Right atrium auricular region (tissue), 2 donors: ENCODE measurements at places on chromosomes 3 and 15. TPM values are rescaled to one million over a fixed set of nuclear protein-coding genes. Genes with fewer than 3 reads are reported as not detected.

The GOLGA8R gene
- 2.3 TPM for total RNA-seq

The CD80 gene
- total RNA-seq, result 0.20 TPM

The MAP6D1 gene
- 9.6 TPM for total RNA-seq

The C3orf62 gene
- total RNA-seq, result 1.0 TPM

The MEIS2 gene
- 29.8 TPM for total RNA-seq

DNA sequence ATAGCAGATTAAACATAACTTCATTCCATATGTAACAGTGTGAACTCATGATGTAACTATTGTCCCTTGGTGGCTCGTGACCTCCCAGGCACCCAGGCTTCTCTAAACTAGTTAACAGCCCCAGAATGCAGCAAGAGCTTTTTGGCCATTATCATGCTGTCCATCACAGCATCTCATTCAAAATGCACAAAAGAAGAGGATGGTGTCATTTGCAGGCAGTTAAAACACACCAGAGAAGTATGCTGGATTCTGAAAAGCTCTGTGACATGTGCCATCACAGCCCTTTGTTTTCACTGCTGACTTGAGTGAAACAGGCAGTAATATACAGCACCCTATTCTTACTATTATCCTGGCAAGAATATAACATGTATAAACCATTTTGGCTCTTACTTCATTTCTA lies 117.6 kb upstream of the CHMP2B start:
- no peaks in the 10 kb centered on the region for H3K4me1 ChIP-seq
- DNase-seq, result no peak
- H3K4me3 ChIP-seq, result no peak overlapping the region
- H3K36me3 ChIP-seq, result no peaks in the 10 kb centered on the region

GRCh38 chr15:65778269-65778668 lies 13.8 kb downstream of the DENND4A start:
- no peak overlapping the region for H3K4me3 ChIP-seq
- no peak overlapping the region for H3K27ac ChIP-seq
- DNase-seq, result no peak
- no peaks in the 10 kb centered on the region for H3K27me3 ChIP-seq
- H3K4me1 ChIP-seq, result no peaks in the 10 kb centered on the region
- H3K36me3 ChIP-seq, result no peaks in the 10 kb centered on the region

- no peak for DNase-seq
- H3K27ac ChIP-seq, result no peak overlapping the region
- no peaks in the 10 kb centered on the region for H3K27me3 ChIP-seq
- no peaks in the 10 kb centered on the region for H3K4me1 ChIP-seq
Measured at GRCh38 chr3:50890688-50891344, 216.1 kb downstream of the DOCK3 start.

DNA sequence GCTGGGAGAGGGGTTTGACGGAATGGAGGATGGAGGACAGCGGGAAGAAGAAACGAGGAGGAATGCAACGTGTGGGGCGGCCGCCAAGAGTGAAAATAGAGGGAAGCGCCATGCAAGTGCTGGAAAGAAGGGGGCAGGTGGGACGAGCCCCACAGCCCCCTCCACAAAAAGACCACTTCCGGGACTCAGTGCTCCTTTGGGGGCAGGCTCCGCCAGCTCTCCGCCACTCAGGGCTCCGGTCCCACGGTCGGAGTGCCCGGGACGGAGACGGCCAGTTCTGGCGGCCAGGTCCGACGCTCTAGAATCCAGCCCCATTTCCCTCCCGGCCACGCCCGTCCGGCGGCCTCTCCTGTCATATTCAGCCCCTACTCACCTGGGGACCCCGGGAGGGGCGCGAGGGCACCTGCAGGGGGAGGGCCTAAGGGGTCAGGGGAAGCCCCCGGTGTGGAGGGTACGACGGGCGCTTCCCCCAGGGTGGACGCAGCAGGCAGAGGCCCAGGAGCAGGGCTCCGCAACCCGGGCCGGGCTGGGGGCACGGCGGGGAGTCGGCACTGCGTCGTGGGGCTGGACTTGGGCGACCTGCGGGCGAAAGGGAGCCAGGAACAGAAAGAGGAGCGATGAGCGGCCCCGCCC lies 25.5 kb upstream of the CSPG4 start:
- H3K4me3 ChIP-seq, result peak overlapping the region; percentile 91
- no peak for DNase-seq

DNA sequence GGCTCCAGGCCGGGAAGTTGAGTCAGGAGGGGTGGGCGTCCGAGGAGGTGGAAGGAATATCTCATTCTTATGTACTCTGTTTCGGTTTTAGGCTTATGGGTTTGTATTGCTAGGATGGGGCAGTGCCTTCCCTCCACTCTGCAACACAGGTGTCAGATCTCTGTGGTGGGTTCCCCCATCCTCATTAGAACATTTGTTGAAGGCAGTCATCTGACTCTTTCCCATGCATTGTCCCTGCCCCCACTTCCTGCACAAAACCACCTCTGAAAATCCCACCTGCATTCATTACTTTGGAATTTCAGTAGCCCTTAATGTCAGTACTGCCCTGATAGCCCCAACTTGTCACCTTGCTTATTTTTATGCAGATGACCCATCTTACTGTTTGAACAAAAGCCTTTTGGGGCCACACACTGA lies 29.5 kb downstream of the GYG1 start:
- H3K27ac ChIP-seq, result no peak overlapping the region
- peaks cover 37% of the 10 kb centered on the region for H3K36me3 ChIP-seq
- no peak for DNase-seq
- no peaks in the 10 kb centered on the region for H3K27me3 ChIP-seq
- H3K4me1 ChIP-seq, result peaks cover 46% of the 10 kb centered on the region

- no peaks in the 10 kb centered on the region for H3K4me1 ChIP-seq
- no peak overlapping the region for H3K4me3 ChIP-seq
- no peak overlapping the region for H3K27ac ChIP-seq
- H3K36me3 ChIP-seq, result no peaks in the 10 kb centered on the region
- H3K27me3 ChIP-seq, result no peaks in the 10 kb centered on the region
Measured at GRCh38 chr3:195847055-195847950, 35.6 kb upstream of the MUC4 start.

DNA sequence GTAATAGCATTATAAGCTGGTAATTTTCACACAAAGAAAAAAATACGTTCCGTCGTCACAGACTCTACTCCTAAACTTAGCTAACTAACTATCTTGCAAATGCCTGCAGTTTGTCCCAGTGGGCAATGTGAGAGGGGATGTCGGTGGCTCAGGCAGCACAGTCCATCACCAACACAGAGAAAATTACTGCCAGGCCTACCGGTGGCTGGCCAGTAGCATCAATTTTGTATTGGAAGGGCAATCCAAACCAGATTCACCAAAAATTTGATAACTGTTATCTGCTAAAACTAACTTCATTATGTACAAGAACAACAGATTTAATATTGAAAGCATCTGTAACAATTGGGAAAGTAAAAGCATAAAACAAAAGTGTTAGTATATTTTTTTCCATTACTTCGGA lies 37.4 kb upstream of the RASA2 start:
- peaks cover 30% of the 10 kb centered on the region for H3K36me3 ChIP-seq
- no peak overlapping the region for H3K4me3 ChIP-seq
- no peak for DNase-seq
- H3K4me1 ChIP-seq, result no peaks in the 10 kb centered on the region
- H3K27ac ChIP-seq, result no peak overlapping the region
- no peaks in the 10 kb centered on the region for H3K27me3 ChIP-seq

DNA sequence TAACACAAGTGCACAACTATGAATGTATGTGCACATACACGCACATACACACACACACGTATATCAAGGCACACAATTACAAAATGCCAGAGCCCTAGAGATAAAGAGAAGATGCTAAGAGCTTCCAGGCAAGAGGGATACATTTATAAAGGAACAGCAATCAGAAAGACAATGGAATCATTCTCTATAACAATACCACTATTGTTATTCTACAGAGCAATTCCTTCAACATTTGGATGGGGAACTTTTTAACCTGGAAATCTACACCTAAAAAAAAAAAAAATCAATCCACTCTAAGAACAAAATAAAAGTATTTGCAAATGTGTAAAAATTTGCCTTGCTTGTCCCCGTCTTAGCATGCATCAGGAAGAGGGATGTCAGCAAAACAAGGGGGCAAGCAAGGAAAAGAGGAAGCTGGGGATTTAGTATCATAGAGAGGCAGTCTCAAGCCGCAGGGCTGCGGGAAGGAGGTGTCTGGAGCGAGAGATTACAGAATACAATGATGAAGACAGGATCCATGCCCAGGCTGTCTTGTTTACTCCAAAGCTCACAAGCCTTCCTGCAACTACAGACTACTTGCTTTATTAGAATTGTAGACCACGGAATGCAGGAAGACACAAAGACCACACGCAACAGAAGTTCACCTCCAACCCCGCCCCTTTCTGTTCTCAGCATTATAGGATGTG lies 220.2 kb downstream of the NTRK3 start:
- H3K27ac ChIP-seq, result no peak overlapping the region
- H3K4me3 ChIP-seq, result no peak overlapping the region
- H3K4me1 ChIP-seq, result no peaks in the 10 kb centered on the region
- no peaks in the 10 kb centered on the region for H3K36me3 ChIP-seq

DNA sequence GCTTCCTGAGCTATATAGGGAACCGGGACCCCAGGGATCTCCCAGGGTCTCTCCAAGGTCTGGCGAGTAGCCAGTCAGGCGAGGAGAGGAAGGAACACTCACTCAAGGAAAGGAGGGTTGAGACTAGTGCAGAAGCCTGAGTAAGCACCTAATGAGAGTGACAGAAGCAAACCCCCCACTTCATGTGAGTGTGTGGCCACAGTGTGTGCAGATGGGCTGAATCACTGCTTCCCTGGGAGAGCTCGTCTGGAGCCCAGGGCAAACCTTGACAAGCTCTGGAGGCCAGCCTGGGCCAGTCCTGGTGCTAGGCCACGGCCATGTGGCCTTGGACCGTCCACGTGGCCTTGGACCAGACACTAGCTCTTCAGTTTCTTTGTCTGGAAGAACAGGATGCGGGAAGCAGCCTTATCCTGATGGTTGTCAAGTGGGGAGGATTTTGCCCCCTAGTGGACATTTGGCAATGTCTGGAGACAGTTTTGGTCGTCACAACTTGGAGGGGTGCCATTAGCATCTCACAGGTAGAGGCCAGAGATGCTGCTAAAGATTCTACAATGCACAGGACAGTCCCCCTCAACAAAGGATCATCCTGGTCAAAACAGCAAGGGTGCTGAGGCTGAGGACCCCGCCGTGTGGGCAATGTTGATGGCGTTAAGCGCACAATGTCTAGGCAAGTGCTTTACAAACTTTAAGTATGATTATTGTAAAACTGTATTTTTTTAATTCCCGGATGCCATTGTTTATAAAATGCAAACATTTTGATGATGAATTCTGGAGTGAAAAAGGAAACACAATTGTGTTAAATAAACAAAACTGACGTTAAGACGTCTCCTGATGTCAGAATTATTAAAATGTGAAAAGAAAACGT lies 34.8 kb upstream of the CTSH start:
- H3K4me3 ChIP-seq, result no peak overlapping the region
- no peaks in the 10 kb centered on the region for H3K27me3 ChIP-seq
- no peak overlapping the region for H3K27ac ChIP-seq
- H3K36me3 ChIP-seq, result no peaks in the 10 kb centered on the region
- H3K4me1 ChIP-seq, result no peaks in the 10 kb centered on the region

DNA sequence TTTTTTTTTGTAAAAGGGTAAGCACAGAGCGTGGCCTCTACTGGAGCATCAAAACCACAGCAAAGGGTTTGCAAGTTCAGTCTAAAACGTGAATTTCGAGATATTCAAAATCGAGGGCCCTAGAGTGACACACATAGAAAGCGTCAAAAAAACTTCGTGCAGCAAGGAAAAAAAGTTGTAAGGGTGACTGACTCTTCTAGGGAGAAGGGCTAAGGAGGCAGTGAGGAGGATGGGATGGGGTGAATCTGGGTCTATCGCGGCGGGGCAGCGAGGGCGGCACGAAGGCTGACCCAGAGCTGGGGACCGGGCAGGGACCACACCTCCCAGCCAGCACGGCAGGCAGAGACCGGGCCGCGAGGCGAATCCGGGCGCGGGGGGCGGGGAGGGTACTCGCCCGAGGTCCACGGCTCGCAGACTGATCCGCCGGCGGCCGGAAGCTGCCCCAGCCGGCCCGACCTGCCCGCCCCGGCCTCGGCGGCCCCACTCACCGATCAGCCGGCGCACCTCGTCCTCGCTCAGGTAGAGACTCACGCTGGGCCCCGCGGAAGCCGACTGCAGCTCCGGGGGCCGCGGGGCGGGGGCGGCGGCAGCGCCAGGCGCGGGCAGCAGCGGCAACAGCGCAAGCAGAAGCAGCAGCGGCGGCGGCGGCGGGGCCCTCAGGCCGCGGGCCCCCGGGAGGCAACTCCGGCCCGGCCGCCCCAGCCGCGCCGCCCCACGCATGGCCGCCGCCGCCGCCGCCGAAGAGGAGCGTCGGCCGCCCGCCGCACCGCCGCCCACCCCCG lies 533 bp downstream of the RYK start:
- H3K4me1 ChIP-seq, result no peaks in the 10 kb centered on the region
- H3K27me3 ChIP-seq, result no peaks in the 10 kb centered on the region
- H3K36me3 ChIP-seq, result no peaks in the 10 kb centered on the region
- H3K27ac ChIP-seq, result peak overlapping the region; percentile 88

DNA sequence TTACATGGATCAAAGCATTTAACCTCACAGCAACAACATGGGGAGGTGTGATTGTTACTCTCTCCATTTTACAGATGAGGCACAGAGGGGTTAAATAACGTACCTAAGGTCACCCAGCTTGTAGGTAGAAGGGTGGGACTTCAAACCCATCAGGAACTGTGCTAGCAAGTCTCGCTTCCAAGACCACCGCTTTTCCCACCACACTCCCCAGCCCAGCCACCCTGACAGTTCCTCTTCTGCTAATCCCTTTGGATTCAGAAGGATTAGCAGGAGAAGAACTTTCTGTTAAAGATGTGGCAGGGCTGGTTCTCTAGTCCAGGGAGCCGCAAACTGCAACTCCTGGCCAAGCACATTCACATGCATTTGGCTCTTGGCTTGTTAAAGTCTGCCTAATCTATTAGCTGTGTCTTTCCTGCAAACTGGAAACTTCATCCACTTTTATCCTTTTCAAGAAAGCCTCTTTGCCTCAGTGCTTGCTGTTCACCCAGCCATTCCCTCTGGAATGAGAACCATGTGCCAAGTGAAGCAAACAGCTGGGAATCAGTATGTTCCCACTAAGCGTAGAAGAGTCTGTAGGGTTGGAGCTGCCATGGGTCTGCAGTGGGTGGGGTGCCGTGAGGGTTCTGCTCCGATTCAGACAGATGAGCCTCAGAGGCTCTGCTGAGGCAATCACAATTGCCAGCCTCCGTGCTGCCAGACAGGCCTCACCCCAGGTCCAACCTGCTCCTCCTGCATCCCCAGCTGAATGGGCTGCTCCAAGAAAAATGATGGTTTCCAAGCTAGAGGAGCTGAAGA lies 44.6 kb downstream of the POMGNT2 start:
- no peaks in the 10 kb centered on the region for H3K4me1 ChIP-seq
- H3K4me3 ChIP-seq, result no peak overlapping the region
- H3K36me3 ChIP-seq, result no peaks in the 10 kb centered on the region
- no peaks in the 10 kb centered on the region for H3K27me3 ChIP-seq
- no peak overlapping the region for H3K27ac ChIP-seq
- DNase-seq, result peak; percentile 47

DNA sequence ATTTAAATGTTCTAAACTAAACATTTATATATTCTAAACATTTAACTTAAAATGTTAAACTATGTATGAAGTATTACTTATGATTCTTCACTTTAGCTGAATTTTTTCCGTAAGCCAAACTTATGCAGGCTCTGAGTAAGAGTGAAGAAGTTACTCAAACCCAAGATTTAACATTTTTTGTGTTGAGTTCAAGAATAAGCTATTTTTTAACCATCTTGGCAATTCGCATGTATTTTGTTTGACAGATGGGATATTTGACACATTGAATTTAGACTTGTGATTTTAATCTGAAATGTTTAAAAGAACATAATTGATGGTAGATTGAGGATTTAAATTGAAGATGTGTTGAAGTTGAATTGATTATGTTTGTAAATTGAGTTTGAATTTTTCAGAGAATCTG lies 14.6 kb upstream of the PPP2R3A start:
- H3K4me3 ChIP-seq, result no peak overlapping the region
- H3K36me3 ChIP-seq, result no peaks in the 10 kb centered on the region
- DNase-seq, result no peak
- H3K27me3 ChIP-seq, result no peaks in the 10 kb centered on the region
- H3K4me1 ChIP-seq, result no peaks in the 10 kb centered on the region
